ENCODE measurements at places on chromosomes 5 and 9.

- no peak for DNase-seq
These were observed 260.8 kb downstream of the FAM114A2 start for GRCh38 chr5:153777681-153778581.

DNA sequence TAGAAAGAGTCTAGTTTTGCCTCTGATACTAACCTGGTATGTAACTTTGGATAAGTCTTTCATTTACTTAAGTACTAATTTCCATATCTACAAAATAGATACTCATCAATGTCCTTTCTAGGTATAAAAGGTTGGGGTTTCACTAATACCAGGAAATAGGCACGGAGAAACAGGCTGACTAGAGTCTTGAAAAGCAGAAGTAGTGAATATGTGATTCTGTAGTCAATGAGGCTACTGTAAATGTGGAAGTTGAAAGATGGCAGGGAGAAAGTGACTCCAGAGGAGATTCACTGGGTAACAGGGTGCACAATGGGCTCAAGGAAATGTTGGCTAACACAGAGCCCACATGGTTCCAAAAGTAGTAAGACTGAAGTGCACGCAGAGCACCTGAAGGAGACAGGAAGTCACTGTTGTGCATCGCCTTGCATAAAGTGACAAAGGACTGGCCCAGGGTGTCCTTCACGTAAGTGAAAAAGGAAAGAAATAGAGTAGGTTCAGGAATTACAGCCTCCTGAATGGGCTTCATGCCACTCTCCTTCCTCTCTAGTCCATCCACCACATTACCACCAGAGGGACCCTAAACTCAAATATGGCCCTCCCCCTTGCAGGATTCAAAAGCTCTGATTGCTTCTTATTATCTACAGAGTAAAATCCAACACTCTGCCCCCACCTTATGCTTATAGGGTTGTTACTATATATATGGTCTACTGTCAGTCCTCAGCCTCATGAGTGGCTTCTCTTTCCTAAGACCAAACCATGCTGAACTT, 288.0 kb upstream of the SMARCA2 start:
- no peak for DNase-seq

- DNase-seq = no peak
These were observed 110.1 kb downstream of the MARCHF3 start for GRCh38 chr5:126920291-126920690.

GRCh38 chr5:22541037-22541436, 312.1 kb downstream of the CDH12 start:
- DNase-seq = no peak

DNA sequence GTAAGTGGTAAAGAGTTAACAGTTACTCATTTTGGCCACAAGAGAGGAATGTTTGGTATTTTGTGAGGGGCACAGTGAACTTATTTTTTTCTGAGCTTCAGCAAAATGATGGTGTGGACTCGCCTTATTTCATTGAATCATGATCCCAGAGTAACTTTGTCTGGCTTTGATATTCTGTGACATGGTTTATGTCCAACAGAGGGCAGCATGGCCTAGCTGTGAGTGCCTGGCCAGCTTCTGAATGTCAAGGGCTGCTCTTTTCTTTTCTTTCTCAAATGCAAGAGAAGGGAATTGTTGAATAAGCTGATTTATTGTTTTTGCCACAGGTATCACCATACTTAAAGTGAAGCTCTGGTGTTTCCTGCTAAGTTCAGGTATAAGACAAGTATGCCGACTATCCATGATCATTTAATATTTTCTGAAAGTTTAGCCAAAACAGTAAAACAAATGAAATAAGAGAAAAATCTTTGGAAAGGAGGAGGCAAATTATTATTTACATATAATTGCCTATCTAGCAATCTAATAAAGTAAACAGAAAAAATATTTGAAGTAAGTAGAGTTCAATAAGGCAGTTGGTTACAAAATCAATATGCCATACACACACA, 31.7 kb downstream of the MRPL22 start:
- DNase-seq = no peak

GRCh38 chr5:78268356-78268755, 26.1 kb downstream of the AP3B1 start:
- DNase-seq = no peak

GRCh38 chr5:135312255-135312935, 86.6 kb downstream of the MACROH2A1 start:
- no peak for DNase-seq

GRCh38 chr5:98031926-98032325, 741.5 kb upstream of the RGMB start:
- DNase-seq = no peak

DNA sequence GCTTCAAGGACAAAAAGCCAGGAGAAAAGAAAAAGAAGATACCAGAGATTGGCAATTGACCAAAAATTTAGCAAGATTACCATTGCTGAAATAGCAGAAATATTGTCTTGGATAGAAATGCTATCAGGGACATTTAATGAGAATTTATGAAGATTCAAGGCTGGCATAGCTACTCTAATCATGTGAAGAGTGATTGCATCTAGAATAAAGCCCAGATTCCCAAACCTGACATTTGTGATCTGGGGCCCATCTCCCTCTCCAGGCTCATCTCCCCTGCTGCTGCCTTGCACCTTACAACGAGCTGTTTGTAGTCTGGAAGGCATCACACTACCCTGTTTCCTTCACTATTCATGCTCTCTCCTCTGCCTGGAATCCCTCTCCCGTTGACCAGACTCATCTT, 114.5 kb downstream of the C9orf152 start:
- no peak for DNase-seq

GRCh38 chr9:101307051-101307450, 77.8 kb downstream of the BAAT start:
- no peak for DNase-seq

DNA sequence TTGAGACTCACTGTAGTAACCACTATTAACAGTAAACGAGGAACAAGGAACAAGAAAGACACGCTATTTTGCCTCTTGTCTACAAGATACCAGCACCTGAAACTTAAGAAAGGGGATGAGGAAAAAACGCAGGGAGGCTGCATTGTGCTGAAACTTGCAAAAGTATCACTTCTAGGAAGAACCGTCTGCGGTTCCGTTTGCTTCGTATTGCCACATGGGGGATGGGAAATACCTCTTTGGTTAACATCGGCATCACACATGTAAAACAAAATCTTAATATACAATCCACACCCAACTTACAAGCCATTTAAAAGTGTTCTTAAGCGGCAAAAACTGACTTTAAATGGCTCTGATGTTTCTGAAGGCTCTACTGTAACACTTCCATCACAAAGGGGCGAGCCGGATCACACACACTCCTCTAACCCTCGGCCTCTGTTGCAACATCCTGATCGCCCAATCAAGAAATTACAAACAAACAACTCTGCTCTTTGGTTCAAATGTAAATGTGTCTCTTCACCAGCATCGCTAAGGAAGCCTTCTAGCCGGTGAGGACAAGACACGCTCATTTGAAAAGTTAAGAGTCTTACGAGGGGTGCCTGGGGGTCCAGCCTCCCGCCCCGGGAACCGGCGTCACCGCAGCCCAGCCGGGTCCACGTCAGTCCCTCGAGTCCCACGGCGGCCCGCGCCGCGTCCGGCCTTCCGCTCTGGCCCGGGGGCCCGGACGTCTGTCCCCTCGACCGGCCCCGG, 621 bp downstream of the SEC16A start:
- no peak for DNase-seq

DNA sequence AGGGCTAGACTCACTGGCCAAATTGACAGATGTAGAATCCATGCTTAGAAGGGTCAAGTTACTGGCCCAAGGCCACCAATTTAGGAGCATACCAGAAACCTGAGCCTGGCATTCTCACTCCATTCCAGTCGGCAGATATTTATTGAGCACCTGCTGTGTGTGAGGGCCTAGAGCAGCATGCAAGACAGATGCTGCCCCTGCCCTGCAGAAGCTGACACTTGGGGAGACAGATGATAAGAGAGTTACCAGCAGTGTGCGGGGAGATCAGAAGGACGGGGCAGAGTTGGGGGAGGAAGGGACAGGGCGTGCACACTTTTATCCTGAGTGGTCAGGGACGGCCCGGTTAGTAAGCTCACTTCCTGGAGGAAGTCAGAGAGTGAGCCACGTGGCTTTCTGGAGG, 111.5 kb upstream of the RAPGEF1 start:
- DNase-seq = no peak

DNA sequence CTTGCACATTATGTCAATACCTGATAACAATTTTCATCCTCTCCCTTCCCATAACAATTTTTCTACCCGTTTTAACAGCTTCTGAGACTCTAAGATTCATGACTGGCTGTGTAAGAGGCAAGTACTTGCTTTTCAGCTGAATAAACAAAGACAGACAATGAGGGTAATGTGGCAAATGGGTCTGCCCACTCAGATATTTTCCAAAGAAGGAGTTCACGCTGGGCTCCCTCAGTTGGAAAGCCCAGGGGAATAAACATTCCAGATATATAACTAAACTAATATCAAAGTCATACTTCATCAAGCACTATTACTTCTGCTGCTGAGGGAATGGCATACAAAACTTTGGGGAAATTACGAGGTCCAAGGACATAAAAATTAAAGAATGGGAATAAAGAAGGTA, 24.4 kb downstream of the MEGF9 start:
- DNase-seq = no peak

DNA sequence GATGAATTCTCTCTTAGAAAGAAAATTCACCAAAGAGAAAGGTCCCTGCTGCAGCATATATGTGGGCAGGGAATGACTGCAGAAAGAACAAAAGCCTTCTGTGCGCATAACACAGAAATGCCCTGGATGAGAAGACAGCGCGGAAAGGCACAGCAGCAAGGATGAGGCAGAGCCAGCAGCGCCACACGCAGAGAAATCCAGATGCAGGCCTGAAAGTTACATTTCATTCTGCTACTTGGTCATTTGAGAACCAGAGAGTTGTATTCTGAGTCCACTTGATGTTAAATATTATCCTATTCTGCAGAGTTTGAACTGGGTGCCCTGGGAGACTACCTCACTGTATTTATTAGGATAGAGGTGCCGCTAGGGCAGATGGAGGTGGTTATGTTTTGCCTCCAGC, 68.5 kb downstream of the GLDC start:
- DNase-seq = no peak
